ENCODE measurements at places on chromosomes 1 and 21.

GRCh38 chr1:172948457-172948856 lies 102.3 kb downstream of the TNFSF18 start:
- DNase-seq, result no peak

- peak; percentile 66 for DNase-seq
Observed at GRCh38 chr1:228471762-228472398, 15.3 kb upstream of the RNF187 start.

DNA sequence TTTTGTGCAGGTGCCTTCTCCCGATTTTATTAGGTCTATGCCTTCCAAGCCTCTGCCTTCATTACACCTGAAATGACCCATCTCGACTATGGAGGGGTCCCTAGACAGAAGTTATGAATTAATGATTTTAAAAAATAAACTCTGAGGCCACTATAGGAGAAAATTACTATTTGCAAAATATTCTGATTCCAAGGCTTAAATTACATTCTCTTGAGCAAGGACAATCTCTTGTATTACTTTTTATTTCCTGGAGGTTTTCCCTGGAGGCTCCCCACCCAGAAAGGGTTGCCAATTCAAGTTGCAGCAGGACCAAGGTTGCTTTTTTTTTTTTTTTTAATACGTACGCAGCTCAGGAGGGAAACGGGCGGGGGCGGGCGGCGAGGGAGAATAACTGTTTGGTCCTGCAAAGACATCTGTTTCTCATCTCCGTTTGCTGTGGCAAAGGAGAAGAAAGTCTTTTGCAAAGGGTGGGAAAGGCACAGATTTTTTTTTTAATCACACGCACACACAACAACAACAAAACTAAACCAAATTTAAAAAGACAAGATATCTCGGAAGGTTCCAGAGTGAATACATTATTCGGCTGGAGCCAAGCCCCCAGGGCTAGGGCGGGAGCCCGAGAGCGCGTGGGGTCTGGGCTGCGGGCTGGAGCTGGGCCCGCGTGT lies 618 bp upstream of the SERTAD4 start:
- no peak for DNase-seq

DNA sequence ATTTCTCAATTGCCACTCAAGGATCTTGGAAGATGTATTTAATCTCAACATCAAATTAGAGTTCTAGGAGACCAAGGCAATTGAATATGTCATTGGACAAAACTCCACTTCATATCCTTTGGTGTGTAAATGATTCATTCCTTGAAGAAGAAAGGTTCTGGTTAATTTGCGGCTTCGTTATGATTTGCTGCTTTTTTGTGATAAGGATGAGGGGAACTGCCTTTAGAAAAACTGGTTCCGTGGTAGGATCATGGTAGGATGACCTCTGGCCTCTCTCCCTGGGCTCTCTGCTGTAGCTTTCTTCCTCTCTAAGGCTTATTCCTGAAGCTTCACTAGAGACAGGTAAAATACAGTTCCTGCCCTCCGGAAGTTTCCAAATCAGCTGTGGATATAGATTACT lies 51.5 kb upstream of the ERRFI1 start:
- DNase-seq, result no peak

GRCh38 chr1:31657972-31658510 lies 13.4 kb upstream of the PEF1 start:
- DNase-seq, result no peak

DNA sequence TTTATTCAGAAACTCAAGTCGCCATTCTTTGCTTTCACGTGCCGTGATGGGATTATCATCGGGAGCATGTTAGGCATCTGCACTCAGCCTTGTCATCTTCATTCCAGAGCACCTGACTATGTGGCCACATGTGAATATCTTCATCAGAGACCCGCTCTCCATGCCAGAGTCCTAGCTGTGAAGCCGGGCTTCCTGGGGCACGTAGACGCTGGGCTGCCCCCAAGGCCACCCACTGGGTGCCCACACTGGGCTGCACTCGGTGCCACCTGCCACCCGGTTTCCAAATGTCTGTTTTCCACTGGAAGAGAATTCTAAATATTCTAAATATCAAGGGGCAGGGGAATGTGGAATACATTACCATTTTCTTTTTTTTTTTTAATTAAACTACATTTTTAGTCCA lies 43.8 kb downstream of the SLC37A1 start:
- no peak for DNase-seq

GRCh38 chr1:178127482-178128191 lies 33.7 kb downstream of the RASAL2 start:
- no peak for DNase-seq

DNA sequence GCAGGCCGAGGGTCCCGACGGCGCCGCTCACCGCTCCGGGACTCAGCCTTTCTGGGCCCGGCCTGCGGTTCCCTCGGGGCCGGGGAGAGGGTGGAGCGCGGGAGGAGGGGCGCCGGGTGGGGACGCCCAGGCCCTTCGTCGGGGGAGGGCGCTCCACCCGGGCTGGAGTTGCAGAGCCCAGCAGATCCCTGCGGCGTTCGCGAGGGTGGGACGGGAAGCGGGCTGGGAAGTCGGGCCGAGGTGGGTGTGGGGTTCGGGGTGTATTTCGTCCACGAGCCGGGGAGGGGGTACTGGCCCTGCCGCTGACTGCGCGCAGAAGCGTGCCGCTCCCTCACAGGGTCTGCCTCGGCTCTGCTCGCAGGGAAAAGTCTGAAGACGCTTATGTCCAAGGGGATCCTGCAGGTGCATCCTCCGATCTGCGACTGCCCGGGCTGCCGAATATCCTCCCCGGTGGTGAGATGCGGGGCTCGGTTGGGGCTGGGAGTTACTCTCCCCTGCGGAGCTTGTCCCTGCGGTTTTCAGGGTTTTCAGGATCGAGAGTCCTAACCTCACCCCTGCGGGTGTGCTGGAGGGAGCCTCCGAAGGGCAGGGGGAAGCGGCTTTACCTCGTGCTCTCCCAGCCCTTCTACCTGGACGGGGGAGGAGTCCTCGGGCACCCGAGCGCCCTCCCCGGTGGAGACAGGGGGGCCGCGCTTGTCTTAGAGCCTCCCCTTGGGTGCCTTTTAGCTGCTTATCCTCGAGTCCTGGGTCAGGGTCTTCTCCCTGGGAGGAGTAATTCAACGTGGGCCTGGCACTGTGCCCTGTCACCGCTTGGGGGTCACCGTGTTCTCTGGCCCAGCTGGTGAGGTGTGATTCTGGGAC lies 2.1 kb downstream of the SAMD11 start:
- no peak for DNase-seq

DNA sequence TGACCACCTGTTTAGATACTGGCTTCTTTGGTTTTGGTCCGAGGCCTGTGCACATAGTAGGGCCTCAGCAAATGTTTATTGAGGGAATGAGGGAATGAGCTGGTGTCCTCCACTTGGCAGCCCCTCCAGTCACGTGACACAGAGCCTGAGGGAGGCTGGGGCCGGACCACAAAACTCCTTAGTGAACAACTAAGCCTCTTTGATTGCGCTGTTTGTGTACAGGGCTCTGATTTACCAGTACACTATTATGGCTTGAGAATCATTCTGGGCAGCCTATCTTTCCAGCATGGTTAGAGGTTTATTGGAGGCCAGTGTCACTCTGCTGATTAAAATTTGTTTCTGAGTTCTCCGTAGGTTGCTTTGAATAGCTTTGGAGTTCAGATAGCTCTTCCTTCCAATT lies 10.2 kb upstream of the LRRN2 start:
- DNase-seq, result no peak

DNA sequence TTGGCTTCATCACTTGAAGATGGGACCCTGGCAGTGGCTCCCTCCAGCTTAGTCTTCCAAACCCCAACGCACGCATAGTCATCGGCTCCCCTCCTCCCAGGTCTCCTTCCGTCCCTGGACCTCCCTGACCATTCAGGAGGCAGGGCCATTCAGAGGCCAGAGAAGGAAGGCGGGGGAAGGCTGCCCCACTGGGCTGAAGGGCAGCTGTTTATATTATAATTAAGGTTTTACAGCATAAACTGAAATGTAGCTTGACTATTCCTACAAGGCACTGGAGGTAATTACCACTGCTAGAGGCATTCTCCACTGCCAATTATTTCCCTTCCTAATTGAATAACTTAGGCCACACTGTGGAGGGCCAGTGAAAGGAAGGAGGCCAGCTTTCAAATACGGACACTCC lies 170.6 kb upstream of the PROX1 start:
- no peak for DNase-seq

DNA sequence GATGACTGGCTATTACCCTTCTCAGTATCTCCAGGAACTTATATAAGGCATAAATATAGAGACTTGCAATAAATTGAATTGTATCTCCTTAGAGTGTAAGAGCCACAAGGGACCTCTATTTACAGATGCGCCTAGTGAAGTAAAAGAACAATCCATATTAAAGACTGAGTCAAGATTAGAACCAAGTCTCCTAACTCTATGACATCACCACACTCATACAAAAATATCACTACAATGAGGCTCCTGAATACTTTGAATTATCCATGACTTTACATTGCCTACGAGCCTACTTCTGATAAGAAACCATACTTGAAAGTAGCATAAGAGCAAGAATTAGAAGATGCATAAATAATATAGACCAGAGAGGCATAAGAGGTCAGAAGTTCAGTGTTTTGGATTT lies 18.8 kb downstream of the DPYD start:
- DNase-seq, result no peak

DNA sequence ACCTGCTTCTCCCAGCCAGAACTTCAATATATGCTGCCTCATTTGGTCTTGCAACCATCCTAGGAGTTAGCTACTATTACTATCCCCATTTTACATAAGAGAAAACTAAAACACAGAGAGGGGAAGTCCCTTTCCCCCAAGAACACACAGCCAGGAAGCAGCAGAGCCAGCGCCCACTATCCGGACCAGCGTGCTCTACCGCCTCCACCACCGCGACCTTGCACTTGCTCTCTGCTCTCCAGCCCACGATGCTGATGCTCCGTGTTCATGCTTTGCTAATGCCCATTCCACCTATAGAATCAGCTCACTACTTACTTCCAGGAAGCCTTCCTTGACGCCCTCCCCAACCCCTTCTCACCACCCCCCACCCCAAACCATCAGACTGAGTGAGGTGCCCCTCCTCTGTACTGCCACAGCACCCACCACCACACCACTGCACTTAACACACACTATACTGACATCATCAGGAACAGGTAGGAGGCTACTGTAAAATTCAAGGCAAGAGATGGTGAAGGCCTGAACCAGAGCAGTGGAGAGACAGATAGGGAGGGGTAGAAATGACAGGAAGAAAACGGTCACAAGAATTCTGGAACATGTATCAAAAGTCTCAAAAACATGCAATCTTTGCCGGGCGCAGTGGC lies 9.4 kb downstream of the TMEM53 start:
- no peak for DNase-seq

DNA sequence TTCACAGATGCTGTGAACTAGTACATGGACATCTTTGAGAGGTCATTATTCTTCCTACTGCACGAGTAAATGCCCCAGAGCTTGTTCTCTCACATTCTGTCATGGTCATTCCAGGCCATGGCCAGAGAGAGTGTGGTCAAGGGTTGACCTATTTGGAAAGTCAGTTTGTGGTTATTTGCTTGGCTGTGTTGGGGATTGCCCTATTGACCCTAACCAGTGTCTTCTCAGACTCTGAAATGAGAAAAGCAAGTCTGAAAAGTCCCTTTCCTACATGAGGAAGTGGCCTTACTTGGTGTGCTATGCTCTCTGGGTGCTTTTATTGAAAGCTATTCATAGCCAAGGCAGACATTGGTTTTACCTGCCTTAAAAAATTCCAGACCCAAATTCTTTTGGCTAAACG lies 26.6 kb downstream of the CLIC6 start:
- no peak for DNase-seq

GRCh38 chr1:30412241-30413110 lies 310.9 kb downstream of the MATN1 start:
- no peak for DNase-seq

- DNase-seq, result no peak
Observed at GRCh38 chr1:231493421-231494185, 34.9 kb upstream of the TSNAX start.

DNA sequence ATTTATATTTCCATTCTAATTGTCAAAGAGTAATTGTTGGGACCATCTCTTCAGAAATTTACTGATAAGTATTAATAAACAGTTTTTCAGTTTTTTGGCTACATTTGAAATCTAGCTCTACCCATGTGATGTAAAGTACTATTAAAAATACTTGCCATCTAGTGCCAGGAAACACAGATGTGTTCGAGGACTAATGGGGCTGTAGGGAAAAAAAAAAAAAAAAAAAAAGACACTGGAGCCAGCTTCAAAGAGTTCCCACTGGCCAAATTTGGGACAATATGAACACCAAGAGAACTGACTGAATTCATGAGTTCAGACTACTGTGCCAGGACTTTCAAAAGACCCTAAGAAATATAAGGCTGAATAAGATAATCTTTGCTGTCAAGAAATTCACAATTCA lies 65.2 kb upstream of the GFI1 start:
- DNase-seq, result no peak

GRCh38 chr1:182520736-182521135 lies 68.3 kb downstream of the RNASEL start:
- DNase-seq, result no peak

- no peak for DNase-seq
Observed at GRCh38 chr1:23237508-23237907, 20.2 kb upstream of the HTR1D start.

DNA sequence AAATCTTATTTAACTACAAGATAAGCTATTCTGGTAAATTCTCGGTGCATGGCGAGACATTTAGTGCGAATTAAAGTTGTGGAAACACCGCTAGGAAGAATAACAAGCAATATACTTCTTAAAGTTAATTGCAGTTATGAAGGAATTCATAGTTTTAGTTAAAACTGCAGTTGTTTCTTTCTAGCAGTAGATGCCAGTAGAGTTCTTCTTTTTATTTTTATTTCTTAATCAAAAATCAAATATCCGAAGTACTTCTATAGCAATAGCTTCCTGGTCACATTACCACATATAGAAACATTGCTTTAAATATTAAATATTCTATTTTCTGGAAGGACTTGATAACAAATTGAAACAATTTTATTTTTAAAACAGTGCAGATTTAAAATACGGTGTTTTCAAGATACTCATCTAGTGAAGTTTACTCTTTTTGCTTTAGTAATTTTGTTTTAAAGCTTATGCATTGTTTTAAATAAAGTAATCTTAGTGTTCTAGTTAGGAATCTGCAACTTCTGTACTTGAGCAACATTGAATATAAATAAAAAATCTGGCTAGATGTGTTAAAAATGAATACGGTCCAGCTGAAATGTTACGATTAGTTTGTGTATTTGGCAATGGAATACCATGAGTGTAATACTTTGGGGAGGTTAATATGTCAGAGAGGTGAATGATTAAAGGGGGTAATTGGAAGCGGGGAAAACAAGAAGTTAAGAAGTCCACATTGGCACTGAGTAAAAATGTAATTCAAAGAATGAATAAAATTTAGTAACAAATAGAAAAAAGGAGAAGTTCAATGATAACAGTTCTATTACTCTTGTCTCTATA lies 2.7 kb upstream of the PRKACB start:
- DNase-seq, result peak; percentile 45

All from CD4-positive, alpha-beta T cell treated with Interleukin-21 for 1 hour (primary cell).